Iris pigment epithelial cell (primary cell): ENCODE measurements at places on chromosomes 3 and 15.

DNA sequence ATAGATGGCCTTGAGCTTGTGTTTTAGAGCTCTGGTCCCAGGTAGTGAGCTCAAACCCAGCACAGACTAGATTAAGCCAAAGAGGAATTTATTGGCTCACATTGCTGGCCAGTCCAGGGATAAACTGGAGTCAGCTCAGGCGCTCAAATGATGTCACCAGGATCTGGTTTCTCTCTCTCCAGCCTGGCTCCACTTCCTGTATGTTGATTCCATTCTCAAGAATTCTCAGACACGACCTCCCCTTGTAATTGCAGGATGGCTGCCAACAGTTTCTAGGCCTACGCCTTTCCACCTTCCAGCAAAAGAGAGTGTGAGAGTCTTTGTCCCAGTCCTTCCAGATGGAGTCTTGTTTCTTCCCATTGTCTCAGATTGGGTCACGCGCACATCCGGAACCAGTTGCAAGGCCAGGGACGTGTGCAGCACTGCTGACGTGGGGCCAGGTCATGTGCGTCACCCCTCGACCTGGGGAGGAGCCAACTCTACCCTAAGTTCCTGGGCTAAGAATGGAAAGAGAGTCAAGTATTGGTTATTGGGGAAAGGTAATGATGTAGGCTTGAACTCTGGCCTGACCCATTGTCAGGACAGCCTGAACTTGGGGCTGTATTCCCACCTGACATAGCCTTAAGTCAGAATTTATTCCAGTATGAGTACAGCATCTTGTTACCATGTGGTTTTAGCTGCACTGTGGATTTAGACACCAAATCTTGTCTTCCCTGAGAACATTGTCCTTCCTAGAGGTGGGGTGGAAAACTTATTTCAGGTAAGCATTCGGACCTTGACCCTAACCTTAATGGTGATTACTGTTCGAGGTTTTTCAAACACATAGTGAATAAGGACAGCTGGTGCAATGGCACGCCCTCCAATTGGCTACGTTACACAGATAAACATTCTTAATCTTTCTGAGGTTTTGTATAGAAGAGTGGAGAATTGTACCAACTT is 31.6 kb downstream of the CACNA1D start:
- peak; percentile 5 for DNase-seq

- no peak for DNase-seq
Observed at GRCh38 chr3:81788610-81789009, 27.2 kb upstream of the GBE1 start.

GRCh38 chr3:124986192-124987143 is 51.9 kb upstream of the MUC13 start:
- peak; percentile 90 for DNase-seq

DNA sequence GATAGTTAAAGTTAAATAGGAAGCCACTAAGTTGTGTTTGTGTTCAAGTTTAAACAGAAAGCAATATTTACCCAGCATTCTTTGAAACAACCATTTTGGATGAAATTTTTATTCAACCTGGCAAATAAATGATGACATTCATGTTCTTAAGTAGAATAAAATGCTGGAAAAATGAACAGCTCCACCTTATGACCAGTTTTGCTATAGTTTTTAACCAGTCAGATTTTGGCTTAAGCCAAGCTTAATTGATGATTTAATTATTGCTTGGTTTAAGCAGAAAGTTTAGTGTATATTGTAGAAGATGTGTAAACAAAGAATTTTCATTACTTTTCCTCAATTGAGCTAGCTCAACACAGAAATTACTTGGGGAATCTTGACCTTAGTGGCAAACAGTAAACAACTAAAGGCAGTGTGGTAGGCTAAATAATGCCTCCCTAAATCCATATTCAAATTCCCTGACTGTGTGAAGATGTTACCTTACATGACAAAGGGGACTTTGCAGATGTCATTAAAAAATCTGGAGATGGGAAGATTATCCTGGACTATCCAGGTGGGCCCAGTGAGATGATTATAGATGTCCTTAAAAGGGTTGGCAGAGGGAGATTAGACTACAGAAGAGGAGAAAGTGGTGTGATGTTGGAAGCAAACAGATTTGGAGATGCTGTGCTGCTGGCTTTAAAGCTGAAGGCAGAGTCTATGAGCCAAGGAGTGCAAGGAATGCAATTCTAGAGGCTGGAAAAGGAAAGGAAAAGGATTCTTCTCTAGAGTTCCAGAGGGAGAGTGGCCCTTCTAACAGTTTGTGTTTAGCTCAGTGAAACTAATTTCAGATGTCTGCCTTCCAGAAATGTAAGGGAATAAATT is 448.6 kb upstream of the GOLIM4 start:
- peak; percentile 12 for DNase-seq

DNA sequence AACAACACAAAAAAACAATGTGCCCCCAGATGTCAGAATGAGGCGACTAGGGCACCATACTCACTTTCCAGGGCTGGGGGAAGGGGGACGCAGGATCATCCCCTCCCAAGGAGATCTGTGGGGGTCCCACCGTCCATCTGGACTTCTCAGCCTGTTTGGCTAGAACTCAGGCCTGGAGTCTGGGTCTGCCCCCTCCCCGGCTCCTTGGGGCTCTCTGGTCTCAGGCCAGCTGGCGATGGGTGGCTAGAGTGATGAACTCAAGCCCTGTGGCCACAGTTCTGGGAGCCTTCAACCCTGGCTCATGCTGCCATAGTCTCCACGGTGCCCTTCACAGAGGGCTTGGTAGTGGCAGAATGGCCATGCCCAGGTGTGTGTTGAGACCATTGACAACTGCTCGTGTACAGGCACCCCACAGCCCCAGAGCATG is 13.6 kb downstream of the ZBTB47 start:
- no peak for DNase-seq

DNA sequence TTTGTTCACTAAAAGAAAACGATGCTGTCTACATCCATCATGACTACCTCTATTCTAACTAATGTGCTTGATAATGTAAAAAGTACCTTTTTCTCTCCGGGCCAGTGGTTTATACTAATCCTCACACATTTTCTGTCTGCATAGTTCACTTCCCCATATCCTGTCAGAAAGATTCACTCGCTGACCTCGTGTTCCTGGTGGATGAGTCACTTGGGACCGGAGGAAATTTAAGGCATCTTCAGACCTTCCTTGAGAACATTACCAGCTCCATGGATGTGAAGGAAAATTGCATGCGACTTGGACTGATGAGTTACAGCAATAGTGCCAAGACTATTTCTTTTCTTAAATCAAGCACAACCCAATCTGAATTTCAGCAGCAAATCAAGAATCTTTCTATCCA is 33.8 kb downstream of the COL6A5 start:
- peak; percentile 42 for DNase-seq
